ENCODE measurements at places on chromosomes 1 and 21.

DNA sequence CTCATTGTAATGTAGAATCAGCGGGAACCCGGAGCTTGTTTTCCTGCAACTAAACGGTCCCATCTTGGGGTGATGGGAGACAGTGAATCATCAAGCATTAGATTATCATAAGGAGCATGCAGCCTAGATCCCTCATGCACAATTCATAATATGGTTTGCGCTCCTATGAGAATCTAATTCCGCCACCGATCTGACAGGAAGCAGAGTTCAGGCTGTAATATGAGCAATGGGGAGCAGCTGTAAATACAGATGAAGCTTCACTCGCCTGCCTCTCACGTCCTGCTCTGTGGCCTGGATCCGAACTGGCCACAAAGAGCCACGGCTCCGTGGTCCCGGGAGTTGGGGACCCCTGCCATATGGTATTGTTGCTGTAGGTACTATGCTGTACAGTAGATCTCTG, 1.6 kb downstream of the IFI44 start:
- no peaks in the 10 kb centered on the region for H3K27me3 ChIP-seq
- no peaks in the 10 kb centered on the region for H3K4me1 ChIP-seq
- peak overlapping the region; percentile 1 for H3K4me3 ChIP-seq
- H3K36me3 ChIP-seq = no peaks in the 10 kb centered on the region
- no peak for DNase-seq
- H3K27ac ChIP-seq = peak overlapping the region; percentile 16

GRCh38 chr1:173164686-173165085, 42.4 kb downstream of the TNFSF4 start:
- no peak overlapping the region for H3K27ac ChIP-seq
- no peak for DNase-seq
- no peaks in the 10 kb centered on the region for H3K36me3 ChIP-seq
- H3K4me3 ChIP-seq = no peak overlapping the region
- H3K4me1 ChIP-seq = no peaks in the 10 kb centered on the region

- H3K4me3 ChIP-seq = no peak overlapping the region
- no peaks in the 10 kb centered on the region for H3K27me3 ChIP-seq
These were observed 1353.9 kb downstream of the NCAM2 start for GRCh38 chr21:22352088-22352487.

- no peaks in the 10 kb centered on the region for H3K36me3 ChIP-seq
- no peaks in the 10 kb centered on the region for H3K4me1 ChIP-seq
These were observed 24.2 kb downstream of the ABL2 start for GRCh38 chr1:179205284-179205683.

DNA sequence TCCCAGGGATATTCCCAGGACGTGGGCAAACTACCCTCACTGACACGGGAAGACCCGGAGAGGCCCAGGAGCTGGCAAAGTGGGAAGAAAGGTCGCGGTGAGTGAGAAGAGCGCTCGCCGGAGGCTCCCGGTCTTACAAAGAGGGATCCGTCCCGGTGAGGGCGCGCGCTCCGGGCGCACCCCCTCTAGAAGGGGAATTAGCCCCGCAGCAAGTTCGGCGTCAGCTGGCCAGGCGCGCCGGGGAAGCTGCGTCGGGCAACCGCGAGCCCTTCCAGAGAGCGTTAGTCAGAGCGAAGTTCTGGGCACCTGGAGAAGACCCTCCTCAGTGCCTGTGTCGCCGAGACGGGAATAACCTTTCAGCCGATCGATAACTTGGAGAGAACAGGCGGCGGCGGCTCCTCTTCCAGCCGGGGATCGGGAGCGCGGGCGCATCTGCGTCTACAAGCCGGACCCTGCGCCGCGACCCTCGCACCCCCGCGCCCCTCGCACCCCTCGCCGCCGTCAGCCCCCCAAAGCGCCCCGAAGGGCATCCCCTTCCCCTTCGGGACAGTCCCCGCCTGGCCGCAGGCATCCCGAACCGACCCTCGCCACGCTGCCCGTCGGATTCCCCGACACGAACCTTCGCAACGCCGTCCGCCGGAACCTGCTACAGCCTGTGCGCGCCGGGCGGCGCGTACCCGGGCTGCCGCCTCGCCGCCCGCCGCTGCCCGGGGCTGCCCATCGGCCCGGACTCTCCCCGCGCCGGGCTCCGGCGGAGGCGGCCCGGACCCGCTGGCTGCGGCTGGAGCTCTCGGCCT, 485 bp downstream of the SIPA1L2 start:
- no peaks in the 10 kb centered on the region for H3K36me3 ChIP-seq
- peak; percentile 29 for DNase-seq
- peak overlapping the region; percentile 74 for H3K27ac ChIP-seq
- H3K27me3 ChIP-seq = no peaks in the 10 kb centered on the region
- H3K4me1 ChIP-seq = no peaks in the 10 kb centered on the region

GRCh38 chr21:38181096-38181495, 75.7 kb upstream of the KCNJ15 start:
- no peaks in the 10 kb centered on the region for H3K27me3 ChIP-seq
- no peak for DNase-seq
- no peak overlapping the region for H3K27ac ChIP-seq
- no peak overlapping the region for H3K4me3 ChIP-seq
- no peaks in the 10 kb centered on the region for H3K36me3 ChIP-seq
- no peaks in the 10 kb centered on the region for H3K4me1 ChIP-seq

GRCh38 chr1:207923561-207923960, 12.6 kb upstream of the CD34 start:
- no peaks in the 10 kb centered on the region for H3K36me3 ChIP-seq
- no peak overlapping the region for H3K4me3 ChIP-seq
- no peak for DNase-seq

- H3K36me3 ChIP-seq = no peaks in the 10 kb centered on the region
- H3K27ac ChIP-seq = no peak overlapping the region
- no peaks in the 10 kb centered on the region for H3K27me3 ChIP-seq
- DNase-seq = no peak
These were observed 60.5 kb upstream of the FOXD3 start for GRCh38 chr1:63261736-63262458.

DNA sequence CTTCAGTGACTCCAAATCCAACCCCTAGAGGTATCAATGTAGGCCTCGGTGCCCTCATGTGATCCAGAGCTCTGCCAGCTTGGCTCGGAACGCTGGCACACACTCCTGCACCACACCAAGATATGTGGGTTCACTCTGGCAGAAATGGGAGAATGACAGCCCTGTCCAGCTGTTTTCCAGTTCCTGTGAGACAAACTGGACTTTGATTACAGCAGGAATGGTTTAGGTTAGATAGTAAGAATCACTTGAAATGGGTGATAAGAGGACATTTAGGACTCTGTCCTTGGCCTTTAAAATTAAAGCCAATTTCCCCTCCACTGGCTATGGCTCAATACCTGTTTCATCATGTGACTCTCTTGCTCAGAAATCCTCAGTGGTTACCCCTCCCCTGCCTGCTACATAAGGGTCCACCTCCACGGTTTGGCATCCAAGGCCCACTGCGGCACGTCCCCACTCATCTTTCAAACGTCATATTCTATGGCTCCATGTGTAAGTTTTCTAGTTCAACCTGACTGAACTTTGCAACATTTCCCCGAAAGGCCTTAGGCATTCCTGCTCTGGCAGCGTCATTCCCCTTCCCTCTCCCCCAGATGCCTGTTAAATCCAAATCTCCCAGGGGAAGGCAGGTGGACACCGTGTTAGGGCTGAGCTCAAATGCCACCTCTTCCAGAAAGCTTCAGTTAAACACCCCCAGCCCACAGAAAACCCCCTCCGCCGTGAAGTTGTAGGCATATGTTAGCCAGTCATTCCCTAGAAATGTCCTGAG, 44.7 kb downstream of the PLEKHA6 start:
- no peaks in the 10 kb centered on the region for H3K36me3 ChIP-seq
- DNase-seq = no peak
- H3K27me3 ChIP-seq = no peaks in the 10 kb centered on the region
- H3K4me1 ChIP-seq = no peaks in the 10 kb centered on the region

GRCh38 chr1:209989525-209989924, 51.5 kb downstream of the SYT14 start:
- no peaks in the 10 kb centered on the region for H3K36me3 ChIP-seq
- no peak overlapping the region for H3K4me3 ChIP-seq
- no peaks in the 10 kb centered on the region for H3K27me3 ChIP-seq
- no peak overlapping the region for H3K27ac ChIP-seq

GRCh38 chr1:94723894-94724293, 96.3 kb upstream of the SLC44A3 start:
- H3K27ac ChIP-seq = no peak overlapping the region
- H3K4me3 ChIP-seq = no peak overlapping the region
- no peak for DNase-seq
- H3K27me3 ChIP-seq = no peaks in the 10 kb centered on the region

- no peak for DNase-seq
- no peaks in the 10 kb centered on the region for H3K27me3 ChIP-seq
- no peak overlapping the region for H3K27ac ChIP-seq
- H3K4me1 ChIP-seq = no peaks in the 10 kb centered on the region
- H3K36me3 ChIP-seq = no peaks in the 10 kb centered on the region
These were observed 67.0 kb upstream of the LYST start for GRCh38 chr1:235933766-235934116.

DNA sequence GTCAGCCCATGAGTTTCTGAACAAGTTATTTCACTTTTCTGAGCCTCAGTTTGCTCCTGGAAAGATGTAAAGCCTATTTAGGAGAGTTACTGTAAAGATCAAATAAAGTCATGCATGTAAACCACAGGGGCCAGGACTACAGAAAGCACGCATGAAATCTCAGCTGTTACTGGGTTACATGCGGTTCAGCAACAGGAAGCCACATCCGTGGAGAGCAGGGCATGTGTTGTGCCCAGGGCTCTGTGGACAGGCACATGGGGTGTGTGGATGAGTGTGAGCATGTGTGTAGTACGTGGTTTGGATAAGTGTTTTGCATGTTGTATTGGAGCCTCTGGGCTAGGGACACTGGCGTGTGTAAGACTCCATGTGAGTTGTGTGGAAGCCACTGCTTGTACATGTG, 2.2 kb upstream of the EPHA2 start:
- no peak for DNase-seq
- no peak overlapping the region for H3K27ac ChIP-seq
- H3K36me3 ChIP-seq = no peaks in the 10 kb centered on the region
- H3K27me3 ChIP-seq = no peaks in the 10 kb centered on the region
- H3K4me1 ChIP-seq = no peaks in the 10 kb centered on the region
- H3K4me3 ChIP-seq = no peak overlapping the region

DNA sequence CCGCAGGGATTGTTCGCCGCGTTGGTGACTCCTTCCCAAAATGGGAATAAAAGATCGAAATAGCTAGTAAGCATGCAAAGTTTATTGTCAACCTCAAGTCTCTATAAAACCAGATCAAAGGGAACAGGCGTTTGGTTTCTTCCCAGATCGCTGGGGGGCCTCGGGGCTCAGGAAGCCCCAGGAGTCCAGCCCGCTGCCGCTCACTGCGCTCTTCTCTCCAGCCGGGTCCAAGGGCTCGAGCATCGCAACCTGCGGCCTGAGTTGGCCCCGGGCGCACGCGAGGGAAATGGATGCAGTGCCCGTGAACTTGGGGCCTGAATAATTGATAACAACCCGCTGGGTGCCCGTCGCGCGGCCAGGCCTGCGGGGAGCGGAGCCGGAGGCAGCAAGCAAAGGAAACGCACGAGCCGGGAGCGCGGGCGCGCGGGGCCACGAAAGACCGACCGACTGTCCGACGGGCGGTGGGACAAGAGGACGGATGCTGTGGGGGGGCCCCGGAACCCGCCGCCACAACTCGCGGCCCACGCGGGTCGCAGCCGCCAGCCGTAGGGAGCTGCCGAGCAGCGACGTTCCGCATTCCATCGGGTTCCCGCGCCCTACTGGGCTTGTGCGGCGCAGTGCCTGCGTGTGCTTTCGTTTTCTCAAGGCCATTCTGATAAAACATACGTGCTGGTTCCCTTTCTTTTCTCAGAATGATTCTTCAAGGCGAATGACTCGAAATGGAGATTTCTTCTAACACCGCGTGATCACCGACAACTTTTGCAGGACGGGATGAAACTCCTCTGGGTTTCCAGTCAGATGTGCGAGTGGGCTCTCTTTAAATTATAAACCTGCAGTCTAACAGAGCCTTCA, 14.0 kb upstream of the ALX3 start:
- DNase-seq = peak; percentile 61
- H3K4me3 ChIP-seq = peak overlapping the region; percentile 59
- no peaks in the 10 kb centered on the region for H3K27me3 ChIP-seq
- no peaks in the 10 kb centered on the region for H3K4me1 ChIP-seq
- H3K36me3 ChIP-seq = no peaks in the 10 kb centered on the region

DNA sequence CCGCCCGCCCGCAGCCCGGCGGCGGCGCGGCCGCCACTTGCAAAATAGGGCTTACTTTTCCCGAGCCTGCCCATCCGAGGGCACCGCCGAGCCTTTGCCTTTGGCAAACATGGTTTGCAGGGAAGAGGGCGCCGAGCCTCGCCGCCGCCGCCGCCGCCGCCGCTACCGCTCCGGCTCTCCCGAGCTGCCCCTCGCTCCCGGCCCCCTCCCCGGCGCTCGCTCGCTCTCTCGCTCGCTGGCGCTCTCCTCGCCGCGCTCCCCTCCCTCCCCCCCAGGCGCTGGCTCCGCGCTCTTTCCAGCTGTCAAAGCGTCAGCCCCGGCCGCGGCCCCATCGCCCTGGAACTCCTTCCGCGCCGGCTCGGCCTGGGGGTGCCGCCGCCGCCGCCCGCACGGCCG, 298 bp downstream of the SSBP3 start:
- H3K4me3 ChIP-seq = peak overlapping the region; percentile 97
- H3K27ac ChIP-seq = peak overlapping the region; percentile 74
- no peaks in the 10 kb centered on the region for H3K36me3 ChIP-seq
- H3K27me3 ChIP-seq = no peaks in the 10 kb centered on the region
- peak; percentile 34 for DNase-seq
- H3K4me1 ChIP-seq = peaks cover 12% of the 10 kb centered on the region

DNA sequence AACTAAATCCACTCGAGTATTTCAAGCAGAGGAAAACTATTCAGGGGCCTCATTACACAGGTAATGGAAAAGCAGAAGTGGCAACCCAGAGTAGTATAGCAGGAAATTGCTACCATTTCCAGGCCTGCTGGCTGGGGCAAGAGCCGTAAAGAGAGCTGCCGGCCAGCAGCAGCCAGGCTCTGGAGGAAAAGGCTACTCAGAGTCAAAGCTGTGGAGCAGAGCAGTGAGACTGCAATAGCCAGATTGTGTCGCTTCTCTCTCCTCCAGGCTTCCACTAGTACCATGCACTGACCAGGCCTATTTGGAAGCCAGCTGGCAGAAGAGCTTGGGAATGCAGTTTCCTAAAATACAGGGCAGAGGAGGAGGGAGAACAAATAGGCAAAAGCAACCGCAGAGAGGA, 155.5 kb downstream of the OMA1 start:
- H3K4me3 ChIP-seq = no peak overlapping the region
- H3K4me1 ChIP-seq = no peaks in the 10 kb centered on the region
- no peak for DNase-seq
- H3K27me3 ChIP-seq = no peaks in the 10 kb centered on the region
- no peaks in the 10 kb centered on the region for H3K36me3 ChIP-seq
- no peak overlapping the region for H3K27ac ChIP-seq

All from uterus (tissue), 4 donors.